ELF-1 (cell line): ENCODE measurements at places on chromosomes 1 and 21.

DNA sequence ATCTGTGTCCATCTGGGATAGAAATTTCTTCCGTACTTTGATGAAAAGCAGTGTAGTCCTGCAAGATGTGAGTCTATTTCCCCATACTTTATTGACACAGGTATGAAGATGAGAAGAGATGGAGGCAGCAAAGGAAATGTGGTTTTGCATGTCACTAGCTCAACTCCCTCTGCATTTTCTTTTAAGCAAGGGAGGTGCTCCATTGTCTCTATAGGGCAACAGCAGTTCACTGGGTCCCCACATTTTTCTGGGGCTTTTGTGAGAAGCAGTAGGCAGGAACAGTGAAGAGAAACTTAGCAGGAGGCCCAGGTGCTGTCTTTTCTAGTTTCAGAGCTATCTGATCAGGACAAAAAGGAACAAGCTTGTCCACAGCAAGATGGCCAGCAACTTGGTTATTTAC is 37.1 kb downstream of the C21orf91 start:
- no peak for DNase-seq

GRCh38 chr1:3012456-3013291 is 8.6 kb upstream of the ACTRT2 start:
- DNase-seq = peak; percentile 40

DNA sequence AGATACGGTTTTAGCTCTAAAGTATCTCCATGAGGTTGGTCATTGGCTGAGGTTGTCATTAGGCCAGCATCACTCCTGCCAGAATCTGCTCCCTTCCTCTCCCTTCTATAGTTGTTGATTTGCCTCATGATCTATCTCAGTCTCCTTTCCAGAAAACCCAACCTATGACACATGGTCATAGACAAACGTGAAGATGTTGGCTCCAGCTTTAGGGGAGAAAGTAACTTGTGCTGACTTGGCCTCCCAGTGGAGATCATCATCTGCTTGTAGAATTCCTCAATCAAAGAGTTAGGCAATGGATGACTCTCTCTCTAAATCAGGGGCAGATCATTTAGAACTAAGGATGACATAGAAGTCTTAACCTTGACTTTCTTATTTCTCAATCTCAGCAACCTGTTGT is 894.4 kb downstream of the TTLL7 start:
- DNase-seq = no peak

GRCh38 chr1:199282751-199283305 is 644.0 kb downstream of the PTPRC start:
- no peak for DNase-seq

- peak; percentile 61 for DNase-seq
Measured at GRCh38 chr1:207752456-207752998, 673 bp downstream of the CD46 start.

DNA sequence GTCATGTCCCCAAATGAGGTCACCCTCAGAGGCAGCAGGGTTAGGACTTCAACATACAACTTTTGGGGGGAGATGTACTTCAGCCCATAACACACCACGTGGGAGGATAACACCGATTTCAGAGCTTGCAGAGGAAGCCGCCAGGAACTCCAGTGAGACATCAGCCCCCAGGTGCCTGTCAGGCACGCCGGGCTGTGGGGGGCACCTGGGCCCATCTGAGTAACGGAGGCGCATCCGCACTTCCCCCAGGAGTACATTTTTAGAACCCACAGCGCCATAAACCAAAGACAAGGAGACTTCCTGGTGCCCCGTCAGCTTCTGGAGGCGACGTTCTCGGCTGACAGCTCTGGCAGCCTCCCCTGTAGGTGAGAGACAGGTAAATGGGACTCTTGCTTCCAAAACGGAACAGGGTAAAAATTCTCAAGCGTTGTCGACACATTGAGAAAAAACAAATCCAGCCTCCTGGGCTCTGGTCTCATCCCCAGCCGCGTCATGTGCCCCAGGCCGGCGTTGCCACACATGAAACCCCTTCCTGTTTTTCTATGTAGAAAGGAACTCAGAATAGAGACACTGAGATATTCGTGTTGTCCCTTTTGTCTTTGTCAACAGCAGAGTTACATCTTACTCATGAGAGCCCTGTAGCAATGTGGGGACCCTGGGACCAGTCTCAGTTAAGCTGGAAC is 93.3 kb downstream of the PDE9A start:
- DNase-seq = peak; percentile 23

GRCh38 chr1:160007577-160008200 is 24.1 kb downstream of the PIGM start:
- peak; percentile 9 for DNase-seq

- DNase-seq = no peak
Measured at GRCh38 chr1:92259350-92259749, 39.4 kb downstream of the GLMN start.

- no peak for DNase-seq
Measured at GRCh38 chr1:228077565-228078330, 4.8 kb upstream of the ARF1 start.

DNA sequence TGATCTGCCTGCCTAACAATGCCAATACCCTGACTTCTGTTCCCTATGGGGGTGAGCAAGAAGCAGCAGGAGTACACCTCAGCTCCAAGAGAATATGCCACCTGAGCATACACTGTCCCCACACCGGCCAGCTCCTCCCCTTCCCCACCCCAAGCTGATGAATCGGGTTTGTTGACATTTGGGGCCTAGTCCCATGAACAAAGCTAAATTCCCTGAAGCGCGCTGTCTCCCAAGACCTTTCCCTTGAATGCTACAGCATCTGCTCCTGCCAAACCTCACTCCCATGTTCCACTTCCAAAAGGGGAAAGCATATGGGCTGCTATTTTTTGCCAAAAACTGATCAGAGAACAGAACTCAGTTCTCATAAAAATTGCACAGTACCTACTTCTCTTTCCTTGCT is 220.4 kb upstream of the CAMK1G start:
- DNase-seq = peak; percentile 53

DNA sequence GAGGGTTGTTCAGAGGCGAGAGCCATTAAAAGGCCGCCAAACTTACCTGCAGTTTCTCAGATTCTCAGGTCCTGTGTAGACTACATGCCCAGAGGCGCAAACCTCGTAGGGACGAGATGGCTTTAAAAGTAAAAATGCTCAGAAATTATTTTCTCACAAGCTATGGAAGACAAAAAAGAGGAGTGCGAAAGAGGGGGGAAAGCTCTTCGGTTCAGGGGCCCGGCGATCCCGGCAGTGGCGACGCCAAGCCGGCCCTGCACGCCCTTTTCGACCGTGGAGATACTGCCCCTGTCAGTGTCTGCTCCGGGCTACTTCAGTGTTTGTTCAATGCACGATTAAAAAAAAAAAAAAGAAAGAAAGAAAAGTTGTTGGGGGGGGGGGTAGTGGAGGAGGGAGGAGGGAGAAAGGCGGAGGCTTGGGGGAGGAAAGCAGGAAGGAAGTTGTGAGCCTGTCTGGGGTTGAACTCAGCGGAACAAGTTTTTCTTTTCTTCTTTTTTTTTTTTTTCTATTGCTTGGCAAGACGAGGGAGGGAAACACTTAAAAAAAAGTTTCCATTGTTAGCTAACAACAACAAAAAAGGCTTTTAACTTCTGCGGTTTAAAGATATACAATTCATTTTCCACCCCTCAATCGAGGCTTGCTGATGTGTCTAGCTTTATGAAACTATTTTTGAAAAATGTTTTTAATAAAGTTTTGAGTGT is at the start of gene ITPKB:
Gene ITPKB, minus strand, starts transcription at position 288 of the 701 bp plus-strand sequence. CDS start 1,824 bp downstream, outside the sequence.
- DNase-seq = peak; percentile 47

- DNase-seq = peak; percentile 54
Measured at GRCh38 chr1:180228648-180229482, 1.2 kb upstream of the LHX4 start.

GRCh38 chr1:228975238-228975907 is 240.1 kb downstream of the RHOU start:
- no peak for DNase-seq

- DNase-seq = no peak
Measured at GRCh38 chr1:230878591-230878990, 10.3 kb upstream of the C1orf198 start.

- no peak for DNase-seq
Measured at GRCh38 chr1:196661345-196661744, 9.5 kb downstream of the CFH start.

GRCh38 chr1:203860396-203861025 is 888 bp upstream of the SNRPE start:
- DNase-seq = peak; percentile 80

DNA sequence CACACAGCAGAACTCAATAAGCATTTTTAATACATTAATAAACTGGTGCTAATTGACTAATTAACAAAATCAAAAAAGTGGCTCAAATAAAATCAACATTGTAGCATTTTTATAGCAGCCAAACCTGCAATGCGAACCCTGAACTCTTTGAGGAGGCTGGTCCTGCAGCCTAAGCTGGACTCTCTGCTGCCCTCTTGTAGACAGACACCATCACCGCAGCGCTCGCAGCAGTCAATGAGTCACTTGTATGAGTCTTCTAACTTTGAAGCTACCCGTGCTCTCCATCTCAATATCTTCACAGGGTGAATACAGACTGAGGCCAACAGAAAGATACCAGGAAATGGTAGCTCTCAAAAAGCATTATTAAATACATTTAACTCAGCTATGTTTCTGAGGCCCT is 9.7 kb upstream of the KRTAP7-1 start:
- peak; percentile 3 for DNase-seq

- no peak for DNase-seq
Measured at GRCh38 chr1:972726-973458, 6.6 kb downstream of the PLEKHN1 start.

DNA sequence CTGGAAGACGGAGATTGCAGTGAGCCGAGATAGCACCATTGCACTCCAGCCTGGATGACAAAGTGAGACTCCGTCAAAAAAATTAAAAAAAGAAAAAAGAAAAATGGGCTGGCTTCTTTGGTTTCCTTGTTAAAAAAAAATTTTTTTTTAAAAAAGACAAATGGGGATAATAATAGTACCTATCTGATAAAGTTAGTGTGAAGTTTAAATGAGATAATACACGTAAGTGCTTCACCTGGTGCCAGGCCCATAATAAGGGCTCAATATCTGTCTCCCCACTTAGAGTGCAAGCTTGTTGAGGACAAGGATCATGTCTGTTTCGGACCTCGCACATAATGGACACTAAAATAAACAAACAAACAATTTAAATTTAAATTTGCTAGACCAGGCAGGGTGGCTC is 30.0 kb upstream of the HTR1D start:
- DNase-seq = no peak

DNA sequence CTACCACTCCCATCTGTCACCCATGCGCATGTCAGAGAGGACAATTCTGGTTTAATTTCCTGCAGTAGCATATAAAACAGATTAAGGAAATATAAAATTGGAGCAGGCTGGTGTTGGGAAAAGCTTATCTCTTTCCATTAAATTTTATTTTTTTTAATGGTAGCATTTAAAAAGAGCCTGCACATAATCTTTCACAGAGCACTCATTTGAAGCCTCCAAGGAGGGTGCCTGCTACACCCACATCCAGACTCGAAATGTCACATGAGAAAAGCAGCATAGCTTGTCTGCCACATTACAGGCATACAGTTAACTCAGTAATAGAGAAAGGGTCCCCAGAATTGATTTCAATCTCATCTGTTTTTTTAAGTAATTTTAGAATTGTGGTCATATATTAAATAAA is 599.0 kb downstream of the KIF26B start:
- no peak for DNase-seq
